ENCODE measurements at places on chromosomes 12 and 14.

DNA sequence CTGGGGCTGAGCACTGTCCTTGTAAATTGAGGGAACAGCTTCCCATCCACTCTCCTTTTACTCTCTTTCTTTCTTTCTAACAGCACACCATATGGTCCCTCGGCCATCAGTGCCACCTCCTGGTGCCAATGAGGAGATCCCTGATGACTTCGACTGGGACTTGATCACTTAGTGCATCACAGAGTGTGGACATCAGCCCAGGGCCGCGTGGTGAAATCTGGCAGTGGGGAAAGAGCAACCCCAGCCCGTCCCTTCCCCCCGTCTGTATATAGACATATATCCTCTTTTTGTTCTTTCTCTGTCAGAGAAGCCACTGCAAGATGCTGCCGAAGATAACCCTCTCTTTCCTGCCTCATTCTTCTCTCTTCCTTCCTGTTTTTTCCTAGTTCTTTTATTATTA lies 13.5 kb downstream of the C3AR1 start:
- DNase-seq, result no peak

- DNase-seq, result peak; percentile 24
Observed at GRCh38 chr14:62956413-62956812, 88.8 kb downstream of the KCNH5 start.

DNA sequence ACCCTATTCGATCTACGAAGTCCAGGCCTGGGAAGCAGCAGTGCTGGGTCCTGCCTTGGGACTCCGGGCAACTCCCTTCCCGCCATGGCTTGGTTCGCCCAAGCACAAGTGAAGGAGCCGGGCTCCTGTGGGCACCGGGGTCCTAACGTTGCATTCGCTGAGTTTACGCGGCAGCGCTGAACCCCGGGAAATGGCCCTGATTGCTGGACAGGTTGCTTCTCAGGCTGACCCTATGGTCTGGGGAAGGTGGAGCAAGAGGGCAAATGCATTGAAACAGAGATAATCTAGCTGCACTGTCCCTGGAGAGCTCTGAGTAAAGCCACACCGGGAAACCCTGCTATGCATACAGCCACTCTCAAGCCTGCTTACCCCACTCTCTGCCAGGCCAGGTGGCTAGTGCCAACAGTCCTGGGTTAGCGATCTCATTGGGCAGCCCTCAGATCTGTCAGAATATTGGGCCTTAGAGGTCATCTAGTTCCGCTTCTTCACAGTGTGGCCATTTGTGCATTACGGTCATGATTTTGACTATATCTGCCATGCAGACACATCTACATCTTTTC lies 11.3 kb downstream of the SYNE3 start:
- DNase-seq, result no peak

DNA sequence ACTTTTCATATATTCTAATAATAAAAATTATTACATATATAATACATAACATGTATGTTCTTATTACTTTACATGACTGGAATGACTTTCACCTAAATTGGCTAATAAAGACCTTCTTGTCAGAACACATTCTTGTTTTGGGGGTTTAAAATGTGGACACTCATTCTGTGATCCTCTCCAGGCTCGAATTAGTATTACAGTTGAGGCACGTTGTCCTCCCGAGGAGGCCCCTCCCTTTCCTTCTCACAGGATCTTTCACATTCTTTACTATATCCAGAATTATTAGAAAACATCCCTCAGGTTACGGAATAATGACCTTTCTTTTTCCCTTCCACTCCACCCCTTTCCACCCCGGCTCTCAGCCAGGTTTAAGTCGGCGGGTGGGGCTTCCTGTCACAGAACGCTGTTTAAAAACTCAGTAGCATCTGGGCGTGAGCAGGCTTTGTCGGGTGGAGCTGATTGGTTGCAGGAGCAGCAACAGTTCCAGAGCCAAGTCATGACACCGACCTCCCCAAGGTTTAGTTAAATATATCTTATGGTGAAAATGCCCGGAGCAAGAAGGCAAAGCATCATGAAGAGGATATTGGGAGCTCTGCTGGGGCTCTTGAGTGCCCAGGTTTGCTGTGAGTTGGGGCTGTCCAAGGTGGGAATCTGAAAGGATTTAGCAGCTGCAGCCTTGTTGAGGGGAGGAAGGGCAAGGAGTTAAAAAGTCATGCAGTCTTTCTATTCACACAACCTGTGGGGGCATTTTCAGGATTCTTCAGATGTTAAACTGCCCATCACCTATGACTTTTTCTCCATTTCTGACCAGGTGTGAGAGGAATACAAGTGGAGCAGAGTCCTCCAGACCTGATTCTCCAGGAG lies 396.7 kb upstream of the OR4E1 start:
- DNase-seq, result peak; percentile 8

DNA sequence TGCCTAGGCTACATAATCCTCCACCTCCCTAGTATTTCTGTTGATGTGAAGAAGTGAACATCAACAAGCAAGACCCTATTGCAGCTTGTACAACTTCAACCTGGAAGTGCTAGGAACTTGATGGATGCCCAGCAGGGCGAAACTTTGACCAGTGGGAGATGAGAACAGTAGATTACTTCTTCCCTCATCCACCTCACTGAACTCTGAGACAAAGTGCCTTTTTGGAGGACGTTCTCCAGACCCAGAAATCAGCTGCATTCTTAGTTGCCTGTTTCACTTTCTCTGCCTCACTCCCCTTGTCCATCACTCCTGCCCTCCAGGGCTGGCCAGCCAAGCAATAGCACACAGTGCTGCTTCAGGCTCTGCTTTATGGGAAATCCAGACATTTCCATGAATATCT lies 683.4 kb downstream of the GALC start:
- no peak for DNase-seq

GRCh38 chr14:67623114-67623513 lies 3.4 kb downstream of the ARG2 start:
- peak; percentile 96 for DNase-seq

DNA sequence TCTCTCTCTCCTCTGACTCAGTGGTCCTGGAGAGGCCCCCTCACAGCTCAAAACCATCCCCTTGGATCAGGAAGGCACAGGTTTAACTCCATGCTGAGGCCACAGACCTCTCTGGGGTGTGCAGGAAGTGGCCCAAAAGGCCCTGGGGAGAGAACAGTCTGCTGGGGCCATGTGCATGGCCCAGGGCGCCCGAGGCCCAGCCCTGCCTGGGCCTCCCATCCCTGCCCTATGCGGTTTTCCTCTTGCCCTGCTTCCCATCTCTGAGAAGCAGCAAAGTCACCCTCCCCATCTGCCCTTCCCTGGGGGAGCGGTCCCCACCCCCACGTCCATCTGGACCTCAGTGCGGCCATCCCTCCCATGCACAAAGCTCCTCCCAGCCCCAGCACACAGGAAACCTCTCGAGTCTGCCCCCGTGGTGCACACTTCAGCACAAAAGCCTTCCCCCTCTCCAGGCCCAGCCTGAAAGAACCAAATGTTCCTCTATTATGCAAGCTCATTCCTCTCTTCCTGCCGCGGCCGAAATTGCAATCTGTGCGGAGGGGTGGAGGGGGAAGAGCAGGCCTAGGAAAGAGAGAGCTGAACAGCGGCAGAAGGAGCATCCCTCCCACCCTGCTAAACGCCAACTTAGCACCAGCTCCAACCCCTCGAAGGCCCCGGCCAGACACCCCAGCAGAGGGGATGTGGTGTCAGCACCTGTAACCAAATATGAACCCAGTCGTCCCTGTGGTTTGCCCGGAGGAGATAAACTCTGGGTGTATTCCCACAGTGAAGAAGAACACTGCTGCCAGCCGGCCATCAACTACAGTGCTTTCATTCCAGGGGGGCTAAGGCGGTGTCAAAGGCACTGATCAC lies 108.5 kb downstream of the SCARB1 start:
- no peak for DNase-seq

DNA sequence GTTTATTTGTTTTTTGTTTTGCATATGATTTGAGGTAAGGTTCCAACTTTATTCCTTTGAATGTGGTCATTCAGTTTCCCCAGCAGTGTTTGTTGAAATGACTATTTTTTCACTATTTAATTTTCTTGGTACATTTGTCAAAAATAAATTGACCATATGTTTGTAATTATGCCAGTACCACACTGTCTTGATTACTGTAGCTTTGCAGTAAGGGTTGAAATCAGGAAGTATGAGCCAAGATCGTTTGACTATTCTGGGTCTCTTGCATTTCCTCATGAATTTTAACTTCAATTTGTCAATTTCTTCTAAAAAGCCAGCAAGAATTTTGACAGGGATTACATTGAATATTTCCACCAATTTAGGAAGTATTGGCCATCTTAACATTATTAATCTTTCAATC lies 199.3 kb upstream of the PPFIA2 start:
- DNase-seq, result no peak

DNA sequence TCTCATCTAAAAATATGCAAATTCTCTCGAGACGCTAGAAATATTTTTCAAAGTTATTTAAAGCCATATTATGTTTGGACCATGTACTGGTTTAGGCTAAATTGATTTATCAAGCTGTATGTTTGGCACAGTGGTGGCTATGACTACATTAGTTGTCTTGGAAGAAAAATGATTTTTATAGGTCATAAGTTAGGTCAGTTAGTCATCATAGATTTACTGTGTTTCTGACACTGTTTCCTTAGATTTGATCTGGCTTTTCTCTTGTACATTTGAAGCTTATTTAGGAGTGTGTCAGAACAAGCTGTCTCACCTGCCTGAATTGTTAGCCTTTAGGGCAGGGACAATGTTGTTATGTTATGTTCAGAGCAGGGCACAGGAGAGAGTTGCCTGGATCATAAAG lies 161.1 kb upstream of the FBXO33 start:
- DNase-seq, result no peak

DNA sequence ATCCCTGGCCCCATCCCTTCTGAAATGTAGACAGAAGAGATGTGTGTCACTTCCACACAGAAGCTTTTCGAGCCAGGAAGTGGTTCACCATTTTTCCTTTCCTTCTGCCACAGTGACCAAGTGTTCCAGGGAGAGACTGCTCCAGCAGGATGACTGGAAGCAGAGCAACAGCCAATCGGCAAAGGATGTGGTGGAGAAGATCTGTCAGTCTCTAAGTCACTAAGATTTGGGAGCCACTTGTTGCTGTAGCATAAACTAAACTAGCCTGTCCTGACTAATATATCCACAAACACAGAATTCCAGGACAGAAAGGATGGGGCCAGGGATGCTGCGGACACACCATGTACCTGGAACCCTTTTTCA lies 42.9 kb downstream of the DUSP6 start:
- no peak for DNase-seq

DNA sequence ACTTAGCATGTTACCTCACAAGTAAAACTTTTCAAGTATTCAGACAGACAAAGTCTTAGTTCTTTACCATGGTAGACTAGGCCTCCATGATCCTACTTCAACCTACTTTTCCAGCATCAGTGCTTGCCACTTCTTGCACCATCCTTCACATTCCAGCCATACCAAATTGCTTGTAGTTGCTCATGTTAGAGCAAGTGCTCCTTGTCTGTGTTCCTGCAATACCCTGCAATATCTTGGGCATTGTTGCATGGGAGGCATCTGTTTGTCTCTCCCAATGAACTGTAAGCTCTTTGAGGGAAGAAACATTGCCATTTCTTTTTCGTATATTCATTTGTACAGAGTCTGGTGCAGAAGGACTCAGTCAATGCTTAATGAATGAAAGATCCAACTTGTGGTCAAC lies 78.0 kb downstream of the SRGAP1 start:
- DNase-seq, result peak; percentile 86

DNA sequence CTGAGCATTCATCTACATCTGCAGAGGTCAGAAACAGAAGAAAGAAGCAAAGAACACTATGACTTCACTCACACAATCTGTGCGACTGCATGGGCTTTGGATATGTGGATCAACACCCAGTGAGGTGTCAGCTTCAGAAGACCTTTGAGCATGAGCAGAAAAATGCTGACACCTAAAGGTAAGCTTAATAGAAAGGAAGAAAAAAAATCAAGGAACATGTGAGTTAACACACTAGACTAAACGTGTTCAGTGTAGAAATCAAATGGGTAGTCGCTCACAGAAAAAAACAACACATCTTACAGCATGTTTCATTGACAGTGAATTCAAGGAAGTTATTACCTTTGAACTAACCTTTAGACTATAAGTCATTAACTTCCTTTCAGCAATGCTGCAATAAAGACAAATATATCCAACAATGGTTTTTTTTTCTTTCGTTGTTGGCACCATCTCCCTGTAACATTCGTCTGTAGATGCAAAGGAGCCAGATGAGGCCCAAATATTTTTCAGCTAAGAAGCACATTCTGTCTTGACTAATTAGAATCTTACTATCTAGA lies 30.9 kb downstream of the RTRAF start:
- no peak for DNase-seq

GRCh38 chr12:82896979-82897378 lies 210.3 kb downstream of the TMTC2 start:
- peak; percentile 90 for DNase-seq

All from epithelial cell of esophagus (primary cell).